ENCODE measurements at places on chromosomes 1 and 21. TPM values are rescaled to one million over a fixed set of nuclear protein-coding genes. Genes with fewer than 3 reads are reported as not detected.
A peak's percentile ranks its signal among the peaks of the same experiment; 100 is the strongest.

C1orf115 gene
- 5.1 TPM for total RNA-seq

MLLT11 gene
- total RNA-seq: 2.1 TPM

KCNE1 gene
- not detected for total RNA-seq

TUFT1 gene
- total RNA-seq: 34.3 TPM

C1orf210 gene
- 19.9 TPM for total RNA-seq

TNFAIP8L2 gene
- not detected for total RNA-seq

DNA sequence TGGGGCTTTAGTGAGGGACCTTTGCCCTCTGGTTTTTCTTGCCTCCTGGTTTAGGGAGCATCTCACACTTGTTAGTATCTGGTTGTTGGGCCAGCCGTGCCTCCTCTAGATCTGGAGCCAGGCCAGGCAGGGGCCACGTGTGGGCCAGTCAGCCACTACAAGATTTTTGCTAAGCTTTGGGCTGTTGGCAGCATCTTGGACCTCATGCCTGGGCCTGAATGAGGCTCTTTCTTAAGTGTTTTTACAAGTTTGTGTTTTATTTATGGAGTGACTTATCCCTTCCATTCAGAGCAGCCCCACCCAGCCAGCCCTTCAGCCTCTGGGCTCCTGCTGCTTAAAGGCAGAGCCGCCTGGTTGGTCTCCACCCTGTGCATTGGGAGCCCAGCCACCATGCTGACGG, 1.6 kb upstream of the SH3BGRL3 start:
- DNase-seq: no peak

GRCh38 chr1:67767103-67767782, 66.0 kb downstream of the GNG12 start:
- DNase-seq: no peak

GRCh38 chr21:42021371-42022090, 11.4 kb upstream of the ZBTB21 start:
- no peak for DNase-seq

- no peak for DNase-seq
These were observed 24.7 kb upstream of the ARTN start for GRCh38 chr1:43908858-43909257.

- DNase-seq: no peak
These were observed 23.9 kb downstream of the RNF2 start for GRCh38 chr1:185069202-185069772.

GRCh38 chr1:40929155-40929554, 50.3 kb upstream of the CTPS1 start:
- DNase-seq: no peak

- DNase-seq: no peak
These were observed 11.3 kb upstream of the SAMSN1 start for GRCh38 chr21:14557413-14557812.

DNA sequence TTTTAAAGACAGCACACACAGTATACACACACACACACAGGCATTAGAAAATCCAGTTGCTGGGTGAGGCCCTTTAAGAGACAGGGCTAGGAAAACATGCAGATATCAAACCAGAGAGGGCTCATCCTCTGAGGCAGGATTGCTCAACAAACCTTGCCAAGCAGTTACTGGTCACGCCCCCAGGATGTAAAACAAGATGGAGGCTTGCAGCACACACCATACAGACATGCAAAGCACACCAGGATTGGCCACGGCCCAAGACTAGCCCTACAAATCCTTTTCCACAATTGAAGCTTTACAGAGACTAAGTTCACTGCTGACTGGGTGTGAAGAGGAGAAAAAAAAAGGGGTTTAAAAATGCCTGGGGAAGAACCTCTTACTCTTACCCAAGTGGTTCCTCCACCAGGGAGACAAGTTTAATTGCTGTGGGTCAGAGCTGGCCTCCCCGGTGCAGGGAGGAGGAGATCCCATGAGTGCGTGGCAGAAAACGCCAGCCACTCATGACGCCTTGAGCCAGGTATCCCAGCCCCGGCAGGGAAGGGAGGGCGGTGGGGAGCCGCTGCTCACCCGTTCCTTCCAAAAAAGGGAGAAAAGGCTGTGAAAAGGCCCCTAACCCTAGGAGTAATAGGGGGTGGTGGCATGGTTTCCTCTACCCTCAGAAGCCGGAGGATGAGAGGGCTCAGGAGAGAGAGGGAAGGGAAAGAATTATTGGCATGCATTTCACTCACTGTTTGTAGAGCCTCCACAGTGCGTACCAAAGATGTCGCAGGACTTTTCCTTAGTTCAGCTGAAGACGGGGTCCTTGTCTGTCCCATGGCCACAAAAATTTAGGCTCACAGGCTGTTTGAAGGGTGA, 594.6 kb upstream of the ZP4 start:
- DNase-seq: peak; percentile 56

- no peak for DNase-seq
These were observed 482.0 kb downstream of the DISC1 start for GRCh38 chr1:232108598-232108997.

GRCh38 chr21:35690436-35690835, 369.9 kb downstream of the SETD4 start:
- no peak for DNase-seq

GRCh38 chr1:223718850-223719249, 6.5 kb downstream of the CAPN2 start:
- DNase-seq: no peak

DNA sequence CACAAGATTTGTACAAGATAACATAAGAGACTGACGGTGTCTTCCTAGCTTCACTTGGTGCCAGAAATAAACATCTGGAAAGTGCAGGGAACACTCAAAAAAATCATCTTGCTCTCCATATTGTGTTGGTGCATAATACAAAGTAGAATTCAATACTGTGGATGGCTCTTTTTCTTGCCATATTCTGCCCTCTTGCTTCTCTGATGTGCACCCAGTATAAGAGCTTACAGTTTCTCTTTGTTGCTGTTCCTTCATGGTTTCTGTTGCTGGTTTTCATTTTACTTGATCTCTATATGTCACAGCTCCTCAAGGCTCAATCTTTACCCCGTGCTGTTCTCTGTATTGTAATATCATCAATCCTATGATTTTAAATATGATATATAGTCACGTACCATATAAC, 528.5 kb upstream of the ZP4 start:
- no peak for DNase-seq

DNA sequence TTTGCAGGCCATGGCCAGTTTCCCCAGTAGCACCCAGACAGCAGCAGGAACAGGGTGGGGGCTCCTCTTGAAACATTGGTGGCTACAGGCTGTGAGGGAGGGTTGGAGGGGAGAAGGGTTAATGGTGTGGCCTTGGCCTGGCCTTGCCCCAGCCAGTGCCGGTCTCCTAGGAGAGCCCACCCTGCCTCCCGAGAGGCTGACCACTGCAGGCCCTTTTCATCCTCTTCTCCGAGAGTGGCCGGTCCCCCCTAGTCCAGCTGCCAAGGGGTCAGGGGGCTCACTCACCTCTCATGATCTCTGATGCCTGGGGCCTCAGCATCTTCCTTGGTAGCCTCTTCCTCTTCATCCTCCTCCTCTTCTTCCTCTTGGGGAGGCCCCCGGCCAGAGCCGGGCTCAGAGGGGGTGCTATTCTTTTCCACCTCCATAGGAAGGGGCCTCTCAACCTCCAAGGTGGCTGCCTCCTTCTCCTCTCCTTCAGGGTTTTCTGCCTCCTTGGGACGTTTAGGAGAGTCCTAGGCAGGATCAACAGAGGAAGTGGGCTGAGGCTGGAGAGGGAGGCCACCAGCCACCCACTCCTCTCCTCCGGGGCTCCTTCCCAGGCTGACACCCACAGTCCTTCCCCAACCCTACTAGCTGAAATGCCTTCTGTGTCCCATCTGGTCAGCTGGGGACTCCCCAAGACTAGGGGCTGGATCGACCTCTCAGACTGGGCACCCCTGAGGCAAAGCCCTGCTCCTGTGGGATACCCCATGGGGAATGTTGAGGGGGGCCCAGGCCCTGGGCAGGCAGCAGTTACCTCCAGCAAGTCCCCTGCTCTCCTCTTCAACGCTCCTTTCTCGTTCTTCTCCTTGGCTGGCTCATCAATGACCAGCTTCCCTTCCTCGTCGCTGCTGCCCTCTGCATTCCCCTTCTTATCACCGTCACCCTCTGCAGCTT, 2.7 kb upstream of the MRPL24 start:
- no peak for DNase-seq

DNA sequence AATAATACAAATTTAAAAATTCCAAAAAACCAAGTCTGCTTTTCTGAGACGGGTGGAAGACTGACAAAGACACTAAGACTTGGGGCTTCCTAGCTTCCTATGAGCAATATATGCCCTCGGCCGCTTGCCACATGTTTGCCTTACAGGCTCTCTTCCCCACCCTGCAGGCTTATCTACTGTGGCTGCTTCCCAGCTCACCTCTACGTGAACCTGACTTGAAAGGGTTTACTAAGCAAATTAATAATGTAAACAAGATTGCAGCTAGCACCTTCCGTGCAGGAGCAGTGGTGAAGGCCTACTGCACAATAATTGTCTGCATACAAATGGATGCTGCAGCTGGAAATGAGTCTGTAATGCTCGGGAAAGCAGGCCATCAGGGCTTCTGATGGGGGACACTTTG, 152.9 kb upstream of the DAB1 start:
- no peak for DNase-seq

- peak; percentile 14 for DNase-seq
These were observed 37.0 kb downstream of the IRF2BP2 start for GRCh38 chr1:234572966-234573365.

- DNase-seq: no peak
These were observed 608 bp downstream of the PEF1 start for GRCh38 chr1:31643976-31644559.

GRCh38 chr1:55965981-55966461, 613.3 kb downstream of the PLPP3 start:
- no peak for DNase-seq
